Uterus (tissue), 4 donors: ENCODE measurements at places on chromosomes 11 and 22. TPM values are rescaled to one million over a fixed set of nuclear protein-coding genes. Genes with fewer than 3 reads are reported as not detected.

- no peak for DNase-seq
Observed at GRCh38 chr11:34558211-34558610, 44.6 kb upstream of the ELF5 start.

- DNase-seq: no peak
Observed at GRCh38 chr11:112292785-112293407, 32.2 kb upstream of the PLET1 start.

DNA sequence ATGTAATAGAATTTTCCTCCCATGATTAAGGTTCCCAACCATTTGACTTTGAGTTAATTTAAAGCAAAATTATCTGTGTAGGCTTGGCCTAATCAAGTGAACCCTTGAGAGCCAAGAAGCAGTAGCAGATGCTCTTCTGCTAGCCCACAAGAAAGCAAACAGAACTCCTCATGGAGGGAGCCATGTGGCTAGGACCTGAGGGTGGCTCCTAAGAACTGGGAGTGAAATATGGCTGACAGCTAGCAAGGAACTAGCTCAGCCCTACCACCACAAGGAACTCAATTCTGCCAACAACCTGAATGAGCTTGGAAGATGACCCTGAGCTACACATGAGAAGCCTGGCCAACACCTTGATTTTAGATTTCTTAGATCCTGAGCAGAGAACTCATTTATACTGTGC, 167.7 kb downstream of the WNT11 start:
- no peak for DNase-seq

GRCh38 chr22:32791485-32791884, 10.0 kb upstream of the TIMP3 start:
- DNase-seq: no peak

Gene OR8A1
- not detected for total RNA-seq

- DNase-seq: no peak
Observed at GRCh38 chr11:12274558-12275197, 102.7 kb upstream of the PARVA start.

Gene WT1
- 54.5 TPM for total RNA-seq

- no peak for DNase-seq
Observed at GRCh38 chr11:119990309-119991021, 147.4 kb downstream of the TRIM29 start.

DNA sequence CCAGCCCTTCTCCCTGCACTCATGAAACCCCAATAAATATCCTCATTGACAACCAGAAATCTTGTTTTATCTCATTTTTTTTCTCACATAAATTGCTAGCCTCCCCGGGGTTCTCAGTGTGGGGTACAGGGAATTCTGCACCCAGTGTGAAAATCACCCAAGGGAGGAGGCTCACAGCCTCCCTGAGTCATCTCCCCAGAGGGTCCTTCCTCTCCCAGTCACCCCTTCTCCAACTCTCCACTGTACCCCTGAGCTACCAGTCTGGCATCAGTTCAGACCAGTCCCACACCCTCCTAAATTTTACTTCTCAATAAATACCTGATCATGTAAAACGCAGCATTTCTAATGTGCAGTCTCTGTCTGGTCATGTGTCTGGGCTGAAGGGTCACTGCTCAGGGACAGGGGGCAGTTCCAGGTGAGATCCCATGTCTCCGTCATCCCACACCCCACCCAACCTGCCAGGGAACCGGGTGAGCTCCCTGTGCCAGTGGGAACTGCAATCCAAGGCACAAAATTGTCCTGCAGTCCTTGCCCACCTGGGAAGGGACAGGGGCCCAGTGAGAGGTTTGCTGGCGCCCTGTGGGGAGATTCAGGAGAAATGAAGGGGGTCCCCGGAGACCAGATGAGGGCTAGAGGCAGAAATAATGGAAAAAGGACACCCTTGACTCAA, 8.3 kb downstream of the IGLL5 start:
- no peak for DNase-seq

GRCh38 chr11:11000579-11001283, 142.9 kb upstream of the ZBED5 start:
- no peak for DNase-seq

DNA sequence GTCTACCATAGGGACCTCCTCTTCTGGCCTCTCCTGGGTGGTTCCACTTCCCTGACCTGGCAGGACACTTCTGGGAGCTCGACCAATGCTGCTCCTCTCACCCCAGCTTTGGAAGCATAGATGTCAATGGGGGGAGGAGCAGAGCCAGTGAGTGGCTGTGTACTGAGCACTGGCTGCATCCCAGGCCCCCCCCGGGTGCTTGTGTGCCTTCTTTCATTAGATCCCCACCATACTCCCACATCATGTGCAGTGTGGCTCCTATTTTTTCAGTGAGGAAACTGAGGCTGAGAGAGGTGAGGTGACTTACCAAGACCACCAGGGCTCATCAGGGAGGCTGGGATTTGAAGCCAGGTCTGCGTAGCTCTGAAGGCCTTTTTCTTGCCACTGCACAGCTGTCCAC, 44.3 kb downstream of the LRRC32 start:
- DNase-seq: no peak

GRCh38 chr11:101508370-101508769, 75.4 kb downstream of the TRPC6 start:
- no peak for DNase-seq

DNA sequence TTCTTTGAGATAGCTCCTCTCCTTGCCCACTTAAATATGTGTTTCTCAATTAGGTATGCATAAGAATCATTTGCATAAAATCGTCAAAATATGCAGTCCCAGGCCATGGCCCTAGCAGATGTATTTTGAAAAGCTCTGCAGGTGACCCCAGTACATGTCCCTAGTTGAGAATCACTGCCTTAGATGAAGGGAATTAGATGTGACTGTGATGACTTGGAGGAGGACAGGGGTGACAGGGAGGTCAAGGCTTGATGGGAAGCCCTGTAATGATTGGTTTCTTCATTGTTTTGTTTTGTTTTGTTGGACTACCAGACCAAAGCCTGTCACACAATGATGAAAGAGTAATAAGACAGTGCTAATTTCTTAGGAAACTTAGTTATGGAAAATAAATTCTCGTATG, 74.4 kb downstream of the TNRC6B start:
- no peak for DNase-seq

Gene ARHGAP42
- 51.6 TPM for total RNA-seq

- no peak for DNase-seq
Observed at GRCh38 chr22:39230261-39231196, 14.3 kb downstream of the PDGFB start.

DNA sequence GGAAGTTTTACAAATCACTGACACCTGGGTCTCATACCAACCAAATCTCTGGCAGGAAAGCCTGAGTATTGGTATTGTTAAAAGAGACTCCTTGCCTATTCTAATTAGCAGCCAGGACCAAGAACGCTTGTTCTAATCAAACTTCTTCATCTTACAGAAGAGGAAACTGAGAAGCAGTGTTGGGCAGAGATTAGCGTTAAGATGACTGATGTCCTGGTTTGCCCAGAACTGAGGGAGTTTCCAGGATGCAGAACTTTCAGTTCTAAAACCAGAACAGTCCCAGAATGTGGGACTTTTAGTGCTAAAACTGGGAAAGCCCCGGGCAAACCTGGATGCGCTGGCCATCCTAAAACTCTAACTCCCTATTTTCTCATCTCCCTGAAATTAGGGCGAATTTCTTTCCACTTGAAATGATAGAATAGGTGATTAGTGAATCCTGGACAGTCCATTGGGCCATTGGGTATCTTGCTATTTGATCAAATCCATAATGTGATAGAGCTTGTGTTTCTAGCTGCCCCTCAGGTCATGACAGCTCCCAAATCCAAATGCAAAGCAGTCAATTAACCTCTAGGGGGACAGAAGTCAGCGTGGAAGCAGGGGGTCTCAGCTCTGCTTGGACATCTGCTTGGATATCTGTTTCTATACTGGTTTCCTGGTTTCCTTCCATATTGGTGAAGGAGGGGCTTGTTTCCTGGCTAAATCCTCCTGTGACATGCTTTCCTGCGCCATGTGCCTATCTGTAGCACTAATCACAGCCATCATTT, 16.0 kb upstream of the TMPRSS13 start:
- no peak for DNase-seq
